ENCODE measurements at places on chromosomes 7 and 10.

GRCh38 chr7:96415293-96415940 lies 93.5 kb upstream of the SLC25A13 start:
- no peak for DNase-seq

DNA sequence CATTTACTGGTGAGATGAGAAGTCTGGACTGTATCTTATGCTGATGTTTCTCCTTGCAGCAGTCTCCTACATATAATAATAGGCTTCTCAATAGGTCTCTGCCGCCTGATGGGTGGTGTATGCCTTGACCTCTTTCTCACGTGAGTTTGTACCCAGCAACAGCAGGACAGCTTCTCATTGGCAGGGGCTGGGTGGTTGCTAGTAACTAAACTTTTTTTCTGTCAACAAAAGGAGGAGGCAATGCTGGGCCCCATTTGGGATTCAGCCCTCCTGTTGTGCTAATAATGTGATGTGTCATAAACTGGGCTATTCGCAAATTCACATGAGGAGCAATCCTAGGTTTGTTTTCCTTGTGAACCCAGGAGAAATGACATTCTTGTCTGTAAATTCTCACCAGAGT lies 533.6 kb downstream of the GATA3 start:
- DNase-seq: no peak

DNA sequence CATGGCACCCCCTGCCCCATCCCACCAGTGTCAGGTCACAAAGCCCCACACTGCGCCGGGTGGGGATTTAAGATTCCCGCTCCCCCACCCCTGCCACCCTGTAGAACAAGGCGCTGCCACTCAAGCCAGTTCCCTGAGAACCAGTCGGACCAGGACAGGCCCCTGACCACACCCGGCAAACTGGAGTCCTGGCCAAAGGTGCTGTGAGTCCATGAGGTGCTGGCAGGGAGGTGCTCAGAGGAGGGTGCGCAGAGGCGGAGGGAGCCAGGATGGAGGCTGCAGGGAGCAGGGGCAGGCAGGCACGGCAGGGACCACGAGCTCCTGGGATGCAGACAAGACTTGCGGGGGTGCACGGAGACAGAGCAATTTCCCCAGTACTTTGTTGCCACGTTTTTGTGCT lies 19.7 kb upstream of the GDI2 start:
- DNase-seq: no peak

DNA sequence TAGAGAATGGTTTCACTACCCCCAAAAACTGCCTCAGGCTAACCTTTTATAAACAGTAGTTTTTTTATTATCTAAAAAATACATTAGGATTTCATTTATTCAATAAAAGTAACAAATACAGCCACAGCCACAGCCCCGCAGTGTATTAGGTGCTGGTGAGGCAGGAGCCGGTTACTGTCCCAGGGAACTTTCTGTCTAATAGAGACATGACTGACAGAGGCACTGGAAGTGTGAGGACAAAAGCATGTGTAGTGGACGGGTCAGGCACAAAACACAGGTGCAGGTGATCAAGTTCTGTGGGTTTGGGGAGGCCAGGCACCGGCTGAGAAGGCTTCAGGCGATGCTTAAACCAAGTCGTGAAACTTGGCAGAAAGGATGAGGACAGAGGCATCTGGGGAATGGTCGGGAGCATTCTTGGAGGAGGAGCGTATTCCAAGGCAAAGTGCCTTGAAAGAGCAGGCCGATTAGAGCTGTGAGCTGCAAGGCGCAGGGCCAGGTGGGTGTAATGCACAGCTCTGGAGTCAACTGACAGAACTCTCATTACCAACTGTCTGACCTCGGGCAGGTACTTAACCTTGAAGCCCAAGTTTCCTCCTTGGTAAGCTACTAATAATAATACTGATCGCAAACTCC lies 138.2 kb downstream of the USP6NL start:
- no peak for DNase-seq

DNA sequence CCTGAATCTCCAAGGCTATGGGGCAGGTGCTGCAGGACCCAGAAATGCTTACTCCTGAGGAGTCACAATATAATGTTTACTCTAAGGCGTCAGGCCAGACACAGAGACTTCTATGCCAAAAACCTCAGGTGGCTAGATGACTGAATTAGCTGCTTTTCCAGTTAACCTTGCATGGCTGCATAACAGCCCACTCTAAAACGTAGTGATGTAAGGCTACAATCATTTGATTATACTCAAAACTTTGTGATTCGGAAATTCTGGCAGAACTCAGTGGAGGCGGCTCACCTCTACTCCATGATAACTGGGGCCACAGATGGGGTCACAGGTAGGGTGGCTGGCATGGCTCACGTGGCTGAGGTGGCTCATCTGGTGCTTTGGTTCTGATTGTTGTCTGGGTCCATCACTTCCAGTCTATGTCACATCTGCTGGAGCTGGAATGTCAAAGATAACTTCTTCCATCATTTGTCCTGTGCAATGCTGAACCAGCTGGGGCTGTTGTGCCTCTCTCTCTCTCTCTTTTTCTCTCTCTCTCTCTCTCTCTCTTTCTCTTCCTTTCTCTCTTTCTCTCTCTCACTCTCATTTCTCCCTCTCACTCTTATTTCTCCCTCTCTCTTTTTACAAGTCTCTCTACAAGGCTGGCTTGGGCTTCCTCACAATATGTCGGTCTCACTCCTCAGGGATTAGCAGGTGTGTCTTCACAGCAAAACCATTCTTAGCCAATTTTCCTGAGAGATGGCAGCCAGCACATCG lies 11.8 kb downstream of the TMEM72 start:
- no peak for DNase-seq
